ENCODE measurements at places on chromosomes 11 and 22. TPM values are rescaled to one million over a fixed set of nuclear protein-coding genes. Genes with fewer than 3 reads are reported as not detected.
A peak's percentile ranks its signal among the peaks of the same experiment; 100 is the strongest.

GRCh38 chr22:37906364-37907008, 389 bp downstream of the MICALL1 start:
- peak; percentile 19 for DNase-seq

DNA sequence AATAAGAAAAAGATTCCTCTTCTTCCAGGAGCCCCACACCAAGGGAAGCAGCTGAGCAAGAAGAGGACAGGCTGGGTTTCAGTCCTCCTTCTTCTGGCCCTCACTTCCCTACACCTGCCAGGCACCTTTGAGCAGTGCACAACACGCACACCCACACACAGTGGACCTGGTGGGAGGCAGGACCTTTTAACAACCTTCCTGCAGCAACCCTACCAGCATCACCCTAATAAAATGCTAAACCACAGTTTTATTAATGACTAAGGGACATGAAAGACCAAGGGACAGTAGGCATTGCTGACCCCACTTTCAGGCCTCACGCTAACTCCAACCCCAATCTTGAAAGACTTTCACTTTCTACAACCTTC, 12.2 kb downstream of the ARAP1 start:
- no peak for DNase-seq

The KCNK4 gene
- total RNA-seq, result not detected

The RAPSN gene
- total RNA-seq, result 5.0 TPM

Data from heart right ventricle (tissue), 16 donors.